RKO (cell line): ENCODE measurements at places on chromosomes 6 and 20.
A peak's percentile ranks its signal among the peaks of the same experiment; 100 is the strongest.

DNA sequence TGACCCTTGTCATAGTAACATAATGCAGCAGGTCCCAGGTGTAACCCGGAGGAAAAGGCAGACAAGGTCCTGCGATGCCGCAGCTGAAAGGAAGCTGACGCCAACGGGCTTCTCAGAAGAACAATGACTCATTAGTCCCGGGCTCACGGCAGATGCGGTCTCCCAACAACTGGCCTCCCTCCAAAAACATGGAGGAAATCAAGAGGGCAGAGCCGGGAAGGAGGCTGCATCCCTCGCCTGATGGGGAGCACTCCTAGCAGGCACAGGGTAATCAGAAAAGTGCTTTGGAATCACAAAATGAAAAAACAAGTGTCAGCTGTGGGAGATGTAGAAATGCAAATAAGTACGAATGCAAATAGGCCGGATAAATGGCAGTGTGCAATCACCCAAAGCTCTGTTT lies 165.2 kb upstream of the AGPAT4 start:
- DNase-seq, result peak; percentile 71

DNA sequence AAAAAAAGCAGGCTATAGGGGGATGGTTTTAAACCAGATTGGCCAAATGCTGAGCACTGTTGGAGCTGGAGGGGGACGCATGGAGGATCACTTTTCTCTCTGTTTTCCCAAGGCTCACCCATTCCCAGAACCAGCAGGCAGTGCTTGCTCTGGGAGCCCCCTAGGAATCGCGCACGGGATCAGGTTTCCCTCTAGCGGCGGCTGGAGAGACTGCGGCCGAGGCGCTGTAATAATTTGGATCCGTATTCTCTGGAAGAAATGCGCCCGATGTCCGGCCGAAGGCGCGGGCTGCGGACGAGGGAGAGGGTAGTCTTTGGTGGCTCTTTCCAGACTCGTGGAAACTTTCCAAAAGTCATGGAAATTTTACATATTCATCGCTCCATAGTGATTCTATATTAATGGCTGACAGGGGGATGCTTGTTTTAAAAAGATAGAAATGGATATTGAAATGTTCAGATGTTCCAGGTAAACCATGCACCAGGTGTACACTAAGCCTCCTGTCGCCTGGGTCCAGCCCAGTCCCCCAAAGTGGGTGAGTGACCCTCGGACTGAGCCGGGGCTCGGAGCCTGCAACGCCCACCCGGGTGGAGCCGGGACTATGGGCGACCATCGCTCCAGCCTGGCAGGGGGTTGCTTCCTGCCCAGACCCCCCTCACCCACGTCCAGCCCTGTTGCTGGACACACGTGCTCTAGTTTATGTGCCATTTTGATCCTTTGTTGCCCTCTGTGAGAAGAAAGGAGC lies 78.7 kb upstream of the PHACTR3 start:
- DNase-seq, result peak; percentile 68

GRCh38 chr20:35560541-35560940 lies 18.7 kb downstream of the ERGIC3 start:
- DNase-seq, result no peak

- no peak for DNase-seq
Measured at GRCh38 chr20:11511821-11512220, 405.9 kb upstream of the BTBD3 start.

DNA sequence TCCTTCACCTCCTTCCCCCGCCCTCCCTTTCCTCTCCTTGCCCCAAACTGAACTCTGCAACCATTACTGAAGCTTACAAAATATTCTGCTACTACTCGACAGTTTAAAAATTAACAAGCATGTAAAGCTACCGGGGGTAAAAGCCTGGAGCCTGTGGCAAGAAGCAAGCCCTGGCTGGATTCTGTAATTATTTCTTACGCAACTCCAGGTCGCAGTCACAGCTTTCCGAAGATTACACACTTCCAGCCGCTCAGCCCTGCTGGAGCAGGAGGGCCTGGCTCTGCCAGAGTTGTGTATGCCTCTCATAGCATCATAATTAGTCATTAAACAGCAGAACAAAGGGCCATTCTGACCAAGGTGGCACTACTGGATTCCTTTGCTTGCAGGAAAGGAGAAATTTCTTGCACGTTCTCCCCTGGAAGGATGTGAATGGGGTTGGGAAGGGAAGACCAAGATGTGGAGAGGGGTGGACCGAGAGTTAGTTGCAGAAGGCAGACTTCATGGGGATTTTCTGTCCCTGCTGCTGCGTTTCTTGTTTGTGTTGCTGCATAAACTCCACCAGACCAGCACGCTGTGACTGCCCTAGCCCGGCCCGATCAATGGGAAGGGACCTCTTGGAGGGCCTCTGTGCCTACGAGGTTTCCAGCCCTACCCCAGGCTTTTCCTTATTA lies 23.6 kb downstream of the FOXQ1 start:
- DNase-seq, result peak; percentile 54

- peak; percentile 72 for DNase-seq
Measured at GRCh38 chr6:20402342-20403069, 827 bp downstream of the E2F3 start.

DNA sequence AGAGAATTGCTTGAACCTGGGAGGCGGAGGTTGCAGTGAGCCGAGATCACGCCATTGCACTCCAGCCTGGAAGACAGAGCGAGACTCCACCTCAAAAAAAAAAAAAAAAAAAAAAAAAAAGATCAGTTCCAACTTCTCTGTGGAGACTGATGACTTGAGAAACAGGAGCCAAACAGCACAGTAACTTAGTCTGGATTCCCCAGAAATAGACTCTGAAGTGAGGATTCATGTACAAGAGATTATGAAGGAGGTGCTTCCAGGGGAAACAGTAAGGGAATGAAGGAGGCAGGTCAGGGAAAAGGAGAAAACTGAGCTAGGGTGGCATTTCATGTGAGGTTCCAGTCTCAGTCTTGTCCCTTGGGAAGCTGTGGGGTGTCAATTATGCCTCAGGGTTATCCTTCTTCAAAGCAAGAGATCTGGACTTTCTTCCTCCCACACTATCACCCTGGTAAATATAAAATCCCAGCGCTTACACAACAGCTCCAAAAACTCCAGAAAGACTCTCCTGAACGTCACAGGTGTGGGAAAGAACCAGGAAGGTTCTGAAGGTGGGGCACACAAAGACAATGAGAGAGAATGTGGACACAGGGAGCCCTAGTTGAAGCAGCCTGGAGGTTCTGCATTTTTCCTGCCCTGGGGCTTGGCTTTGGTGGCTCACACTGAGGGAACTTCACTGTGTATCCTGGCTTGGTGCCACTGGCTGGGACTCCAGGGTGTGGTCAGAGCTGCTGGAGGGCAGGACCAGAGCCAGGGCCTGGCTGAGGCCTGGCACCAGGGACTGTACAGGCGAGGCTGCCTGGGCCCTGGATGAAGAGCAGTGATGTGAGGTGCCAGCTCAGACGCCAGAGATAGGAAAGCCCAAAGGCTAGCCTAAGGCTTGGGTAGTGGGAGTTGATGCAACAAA lies 46.8 kb downstream of the PCNA start:
- no peak for DNase-seq

DNA sequence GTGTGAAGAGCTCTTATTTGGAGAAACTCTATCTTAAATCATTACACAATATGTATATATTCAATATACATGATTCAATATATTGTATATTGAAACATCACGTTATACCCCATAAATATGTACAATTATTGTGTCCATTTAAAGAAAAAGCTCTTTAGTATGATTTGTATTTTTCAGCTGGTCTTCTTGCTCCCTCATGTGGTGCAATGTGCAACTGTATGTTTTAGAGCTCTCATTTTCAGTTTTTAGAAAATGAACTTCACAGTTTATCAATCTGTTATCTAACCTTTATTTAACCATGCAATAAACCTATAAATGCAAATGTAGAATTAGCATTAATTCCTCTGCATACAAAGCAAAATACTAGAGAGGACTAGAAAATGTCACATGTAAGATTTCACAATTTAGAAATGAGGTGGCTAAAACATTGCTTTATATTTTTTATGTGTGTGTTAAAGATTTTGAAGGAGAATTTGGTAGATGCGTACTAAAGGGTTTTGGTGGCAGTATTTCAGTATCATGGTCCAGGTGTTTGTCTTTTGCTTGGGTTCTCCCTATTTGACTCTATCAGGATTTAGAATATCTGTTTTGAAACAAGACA lies 167.1 kb downstream of the PHF3 start:
- DNase-seq, result peak; percentile 55

GRCh38 chr6:90466154-90466940 lies 120.5 kb downstream of the MAP3K7 start:
- no peak for DNase-seq

DNA sequence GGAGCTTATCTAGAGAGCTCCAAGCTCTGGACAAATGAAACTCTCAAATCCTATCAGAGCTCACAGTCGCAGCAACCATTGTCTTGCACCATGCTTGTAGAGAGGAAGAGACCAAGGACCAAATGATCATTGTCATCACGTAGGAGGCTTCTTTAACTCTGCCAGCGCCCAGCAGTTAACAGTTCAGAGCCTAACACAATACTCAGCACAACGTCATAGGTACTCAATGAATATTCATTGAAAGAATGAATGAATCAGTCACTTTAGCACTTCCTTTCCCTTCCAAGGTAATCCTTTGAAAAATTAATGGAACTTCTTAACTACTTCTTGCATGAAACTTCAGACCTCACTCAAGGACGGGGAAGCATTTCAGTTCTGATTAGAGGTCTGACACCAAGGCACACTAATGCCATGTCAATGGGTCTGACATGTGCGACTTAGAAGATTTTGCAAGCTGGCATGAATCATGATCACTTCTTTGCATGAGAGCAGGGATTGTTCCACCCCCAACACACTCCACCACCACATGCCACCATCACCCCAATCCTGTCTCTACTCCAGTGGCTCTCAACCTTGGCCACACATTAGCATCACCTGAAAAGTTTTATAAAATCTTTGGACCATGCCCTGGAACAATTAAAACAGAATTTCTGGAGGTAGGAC lies 45.1 kb downstream of the KHDC1L start:
- DNase-seq, result no peak

DNA sequence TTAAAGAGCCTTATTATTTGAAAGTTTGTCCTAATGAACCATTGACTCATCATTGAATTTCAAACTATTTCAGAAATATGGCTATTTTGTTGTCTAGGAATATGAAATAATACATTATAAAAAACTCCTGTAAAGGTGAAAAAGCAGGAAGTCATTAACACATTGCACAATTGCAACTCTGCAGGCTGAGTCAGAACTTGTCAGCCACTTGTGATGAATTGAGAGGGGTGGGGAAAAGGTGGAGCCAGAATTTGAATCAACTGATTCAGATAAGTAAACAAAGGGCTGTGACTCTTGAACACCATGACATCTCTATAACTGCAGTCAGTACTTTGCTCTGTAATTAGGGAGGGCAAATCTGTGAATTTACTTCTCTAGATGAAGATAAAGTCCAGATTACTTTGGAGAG lies 6.0 kb downstream of the C6orf141 start:
- DNase-seq, result peak; percentile 96

DNA sequence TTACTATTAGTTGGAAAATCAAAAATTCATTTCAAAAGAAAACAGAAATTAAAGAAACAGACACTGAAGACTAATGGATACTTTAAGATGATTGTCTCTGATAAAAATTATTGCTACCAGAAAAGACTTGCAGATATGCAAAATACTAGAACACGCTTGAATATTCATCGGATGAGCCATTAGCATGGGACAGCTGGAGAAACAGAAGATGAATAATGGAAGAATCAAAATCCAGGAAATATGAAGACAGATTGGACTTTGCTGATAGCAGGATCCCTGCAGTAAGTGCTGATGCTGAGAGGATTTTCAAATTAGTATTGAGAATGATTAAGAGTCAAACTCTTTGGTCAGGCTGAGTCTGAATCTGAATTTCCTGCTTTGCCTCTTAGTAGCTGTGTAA lies 169.4 kb downstream of the EYS start:
- DNase-seq, result no peak

DNA sequence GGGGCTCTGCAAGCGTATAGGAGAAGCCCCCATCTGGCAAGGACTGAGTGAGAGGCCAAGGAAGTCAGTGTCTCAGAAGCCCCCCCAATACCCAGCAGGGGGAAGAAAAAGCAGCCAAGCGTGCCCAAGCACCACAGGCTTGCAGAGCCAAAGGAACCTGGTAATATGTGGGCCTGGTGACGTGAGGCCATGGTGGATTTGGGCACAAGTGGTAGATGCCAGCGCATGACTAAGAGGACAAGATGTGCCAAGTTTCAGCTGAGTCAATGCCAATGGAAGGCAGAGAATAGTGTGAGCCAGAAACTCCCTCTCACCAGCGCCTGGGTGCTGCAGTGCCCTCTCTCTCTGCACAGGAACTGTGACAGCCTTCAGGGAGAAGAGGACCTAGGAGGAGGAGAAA lies 110.0 kb downstream of the QRSL1 start:
- peak; percentile 15 for DNase-seq
